ENCODE measurements at places on chromosomes 3 and 15. TPM values are rescaled to one million over a fixed set of nuclear protein-coding genes. Genes with fewer than 3 reads are reported as not detected.

DNA sequence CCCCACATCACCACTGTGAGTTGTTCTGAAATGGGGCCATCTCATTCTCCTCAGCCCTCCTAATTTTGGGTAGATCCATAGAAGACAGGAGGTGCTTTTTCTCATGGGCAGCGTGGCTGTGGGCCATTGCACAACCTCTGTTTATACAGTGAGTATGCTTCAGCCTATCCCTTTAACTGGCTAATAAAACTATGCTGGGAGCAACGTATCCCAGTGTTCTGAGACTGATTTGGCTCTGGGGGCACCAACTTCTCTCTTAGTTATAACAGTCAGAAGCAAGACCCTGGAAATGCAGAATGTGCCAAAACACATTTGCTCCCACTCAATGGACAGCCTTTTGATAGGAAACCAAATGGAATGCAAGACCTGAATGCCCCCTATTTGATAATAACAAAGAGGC is 97.1 kb upstream of the ICE2 start:
- no peak for DNase-seq

DNA sequence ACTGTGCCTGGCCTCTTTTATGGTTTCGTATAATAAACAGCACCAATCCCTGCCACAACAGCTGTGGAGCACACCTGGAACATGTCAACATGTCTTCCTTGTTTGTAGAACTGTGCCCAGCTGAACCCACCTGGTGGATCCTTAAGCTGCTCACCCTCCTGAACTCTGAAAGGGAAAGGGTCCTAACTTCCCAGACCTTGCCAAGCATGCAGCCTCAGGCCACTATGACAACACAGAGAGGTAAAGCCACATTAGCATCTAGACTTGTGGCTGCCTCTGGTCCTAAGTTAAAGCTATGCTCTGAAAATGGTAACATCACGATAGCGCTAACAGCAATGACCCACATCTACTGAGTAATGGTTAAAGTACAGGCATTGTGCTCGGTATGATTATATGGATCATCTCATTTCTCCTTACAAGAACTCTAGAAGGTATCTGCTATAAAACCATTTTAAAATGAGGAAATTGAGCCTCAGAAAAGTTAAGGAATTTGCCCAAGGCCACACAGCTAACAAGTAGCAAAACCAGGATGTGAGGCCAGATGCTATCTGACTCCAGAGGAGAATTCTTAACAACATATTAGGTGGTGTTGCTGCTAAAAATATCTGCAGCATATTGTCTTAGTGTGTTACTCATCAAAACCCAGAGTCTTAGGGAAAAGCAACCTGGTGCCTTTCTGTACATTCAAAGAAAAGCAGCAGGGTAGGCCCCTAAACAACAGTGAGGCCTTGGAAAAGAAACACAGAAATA is 23.1 kb upstream of the HERC1 start:
- DNase-seq: no peak

- no peak for DNase-seq
Observed at GRCh38 chr3:193686665-193687483, 93.9 kb downstream of the OPA1 start.

GRCh38 chr15:57680021-57680420 is 26.5 kb upstream of the POLR2M start:
- no peak for DNase-seq

- DNase-seq: no peak
Observed at GRCh38 chr3:41158947-41159346, 40.4 kb upstream of the CTNNB1 start.

- DNase-seq: no peak
Observed at GRCh38 chr3:186530415-186530814, 13.8 kb downstream of the CRYGS start.

GRCh38 chr3:187793618-187794017 is 48.4 kb upstream of the BCL6 start:
- DNase-seq: no peak

Gene GCNT3
- not detected for total RNA-seq

Gene BOC
- total RNA-seq: 11.2 TPM

Gene ZKSCAN7
- 29.8 TPM for total RNA-seq

Gene C3orf70
- 26.8 TPM for total RNA-seq

Gene SKOR1
- 0.16 TPM for total RNA-seq
